ENCODE measurements at places on chromosomes 12 and 14.

DNA sequence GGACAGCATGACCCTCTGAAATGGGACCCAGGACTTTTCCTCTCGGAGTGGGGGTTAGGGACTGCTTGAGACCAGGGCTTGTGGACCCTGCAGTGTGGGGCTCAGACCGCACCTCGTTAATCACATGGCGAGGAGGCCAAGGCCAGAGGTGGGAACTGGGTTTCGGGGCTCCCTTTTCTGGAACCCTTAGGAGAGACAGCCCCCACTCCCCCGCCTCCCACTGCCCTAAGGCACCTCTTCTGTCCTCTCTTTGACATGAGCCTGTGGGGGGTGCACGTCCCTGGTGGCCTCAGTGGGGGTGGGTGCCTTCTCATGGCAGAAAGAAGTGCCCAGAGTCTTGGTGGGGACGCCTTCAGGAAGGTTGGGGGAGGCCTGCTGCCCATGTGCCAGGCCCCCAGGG lies 24.3 kb downstream of the RTL1 start:
- no peak for DNase-seq

DNA sequence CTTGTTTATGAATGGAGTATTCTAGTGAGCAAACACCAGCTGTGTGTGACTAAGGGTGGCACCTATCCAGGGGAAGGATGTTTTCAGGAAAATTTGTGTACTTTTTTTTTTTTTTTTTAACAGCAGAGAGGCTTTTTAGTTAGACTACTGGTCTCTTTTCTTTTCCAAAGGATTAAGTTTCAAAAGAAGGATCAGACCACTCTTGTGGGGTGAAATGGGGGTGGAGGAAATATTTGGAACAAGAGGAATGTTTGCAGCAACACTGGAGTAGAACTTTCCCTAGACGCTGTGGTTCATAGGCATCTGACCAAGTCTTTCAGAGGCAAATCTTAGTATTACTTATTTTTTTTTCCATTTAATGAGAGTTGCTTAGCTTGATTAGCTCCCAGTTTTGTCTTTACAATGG lies 21.1 kb downstream of the NUBPL start:
- no peak for DNase-seq

DNA sequence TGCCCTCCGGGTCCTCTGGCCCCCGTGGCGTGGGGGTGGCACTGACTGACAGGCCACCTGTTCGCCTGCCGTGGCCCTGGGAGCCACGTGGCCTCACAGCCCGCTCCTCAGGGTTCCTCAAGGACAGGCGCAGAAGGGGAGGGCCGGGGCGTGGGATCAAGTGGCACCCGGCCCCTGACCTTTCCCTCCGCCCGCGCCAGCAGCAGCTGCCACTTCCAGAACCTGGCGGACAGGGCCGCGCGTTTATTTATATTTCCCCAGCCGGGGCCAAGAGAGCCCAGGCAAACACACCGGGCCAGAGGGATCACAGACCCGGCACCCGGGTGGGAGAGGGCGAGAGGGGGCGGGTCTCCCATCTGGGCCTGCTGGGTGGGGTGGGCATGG lies 92.6 kb downstream of the RFLNA start:
- DNase-seq, result no peak

DNA sequence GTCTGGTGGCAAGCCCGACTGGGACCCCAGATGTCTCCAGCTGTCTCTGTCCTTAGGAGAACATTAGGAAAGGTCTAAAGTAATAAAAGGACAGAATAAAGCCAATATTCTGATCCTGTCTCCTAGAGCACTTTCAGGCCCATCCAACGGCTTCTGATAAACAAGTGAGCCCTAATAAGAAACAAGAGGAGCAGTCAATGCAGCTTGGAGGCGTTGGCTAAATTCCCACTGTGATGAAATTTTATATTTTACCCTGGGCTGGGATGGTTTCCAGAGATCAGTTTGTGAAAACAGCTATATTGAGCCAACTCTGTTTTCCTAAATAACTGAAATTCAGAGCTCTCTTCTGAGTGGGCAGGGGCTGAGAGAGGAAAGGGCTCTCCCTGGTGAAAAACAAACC lies 55.5 kb upstream of the SRRM4 start:
- DNase-seq, result no peak

DNA sequence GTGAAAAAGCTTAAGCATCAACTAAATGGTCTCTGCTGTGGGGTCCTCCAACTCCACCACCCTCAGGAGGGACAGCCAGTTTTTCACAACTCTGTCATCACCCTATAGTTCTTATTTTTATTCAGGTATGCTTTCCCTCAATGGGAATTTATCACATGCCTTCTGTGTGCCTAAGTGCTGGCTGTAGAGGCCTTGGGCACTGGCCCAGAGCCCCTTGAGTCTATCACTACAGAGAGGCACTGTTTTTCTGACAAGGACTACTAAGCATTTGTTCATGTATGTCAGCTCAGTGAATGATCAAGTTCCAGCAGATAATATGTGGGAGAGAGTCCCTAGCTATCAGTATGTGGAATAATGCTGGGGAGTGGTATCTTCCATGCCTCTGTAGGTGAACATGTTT lies 463.9 kb downstream of the NPAS3 start:
- no peak for DNase-seq

- DNase-seq, result no peak
These were observed 142.3 kb upstream of the TMPO start for GRCh38 chr12:98373025-98373554.
